ENCODE measurements at places on chromosomes 13 and 19. TPM values are rescaled to one million over a fixed set of nuclear protein-coding genes. Genes with fewer than 3 reads are reported as not detected.

Gene ENOX1
- not detected for total RNA-seq

Gene CCDC70
- total RNA-seq = not detected

Gene NCR1
- total RNA-seq = 1.7 TPM

- DNase-seq = no peak
Measured at GRCh38 chr13:28734906-28735305, 16.1 kb upstream of the SLC46A3 start.

DNA sequence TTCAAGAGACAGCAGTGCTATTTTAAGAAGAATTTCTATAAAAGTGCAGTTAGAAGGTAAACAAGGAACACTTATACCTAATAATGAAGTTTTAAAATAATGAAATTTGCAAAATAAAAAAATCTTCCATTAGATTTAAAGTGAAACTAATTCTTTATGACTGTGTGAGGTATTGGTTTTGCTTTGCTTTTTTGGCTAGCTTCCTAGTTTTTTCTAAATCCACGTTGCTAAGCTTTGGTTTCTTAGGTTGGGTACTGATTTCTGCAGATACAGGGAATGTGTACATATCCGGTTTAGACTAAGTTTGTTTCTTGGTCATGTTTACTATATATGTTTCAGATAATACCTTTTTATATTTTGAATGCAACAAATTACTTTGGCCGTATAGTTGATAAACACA is 59.8 kb downstream of the SLC7A9 start:
- DNase-seq = no peak

- no peak for DNase-seq
Measured at GRCh38 chr13:94933230-94933751, 220.9 kb upstream of the SOX21 start.

GRCh38 chr19:48465215-48465614 is 4.0 kb upstream of the CYTH2 start:
- DNase-seq = no peak

- DNase-seq = no peak
Measured at GRCh38 chr13:101346942-101347728, 69.2 kb downstream of the NALCN start.

- no peak for DNase-seq
Measured at GRCh38 chr19:56193981-56194640, 3.5 kb downstream of the ZSCAN5B start.

DNA sequence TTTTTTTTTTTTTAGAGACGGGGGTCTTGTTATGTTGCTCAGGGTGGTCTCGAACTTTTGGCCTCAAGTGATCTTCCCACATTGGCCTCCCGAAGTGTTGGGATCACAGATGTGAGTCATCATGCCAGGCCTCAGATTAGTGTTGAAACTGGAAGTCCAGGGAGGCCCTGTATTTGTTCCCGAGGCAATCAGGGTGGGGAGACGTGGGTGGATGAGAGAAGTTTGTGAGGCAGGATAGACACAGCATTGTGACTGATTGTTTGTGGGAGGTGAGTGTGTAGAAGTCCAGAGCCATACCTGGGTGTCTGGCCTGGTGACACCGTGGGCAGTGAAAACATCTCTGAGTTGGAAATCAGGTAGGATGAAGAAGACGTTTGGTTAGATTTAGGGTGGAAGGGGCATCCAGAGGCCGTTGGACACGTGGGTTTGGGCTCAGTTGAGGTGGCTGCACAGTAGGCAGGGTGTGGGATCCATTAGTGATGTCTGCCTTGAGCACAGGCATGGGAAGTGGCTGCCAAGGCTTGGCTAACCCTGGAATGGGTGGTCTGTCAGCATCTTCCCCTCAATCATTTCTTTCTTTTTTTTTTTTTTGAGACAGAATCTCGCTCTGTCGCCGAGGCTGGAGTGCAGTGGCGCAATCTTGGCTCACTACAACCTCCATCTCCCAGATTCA is 12.4 kb downstream of the RTN2 start:
- DNase-seq = no peak

DNA sequence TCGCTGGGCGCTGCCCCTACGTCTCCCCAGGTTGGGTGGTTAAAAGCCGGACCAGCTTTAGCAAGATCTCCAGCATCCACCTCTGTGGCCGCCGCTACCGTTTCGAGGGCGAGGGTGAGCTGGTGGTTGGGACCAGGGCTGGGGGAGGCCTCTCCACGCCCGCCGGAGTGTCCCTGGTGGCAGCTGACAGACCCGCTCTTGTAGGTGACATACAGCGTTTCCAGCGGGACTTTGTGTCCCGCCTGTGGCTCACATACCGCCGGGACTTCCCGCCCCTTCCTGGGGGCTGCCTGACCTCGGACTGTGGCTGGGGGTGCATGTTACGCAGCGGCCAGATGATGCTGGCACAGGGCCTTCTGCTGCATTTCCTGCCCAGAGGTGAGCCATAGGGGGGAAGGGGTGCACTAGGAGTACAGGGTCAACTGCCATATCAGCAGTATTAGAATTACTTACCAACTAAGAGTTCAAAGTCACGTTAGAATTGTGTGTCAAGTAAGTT is 1.1 kb downstream of the ATG4D start:
- DNase-seq = no peak
